NCI-H2171 treated with DMSO at 0.1 percent for 48 hours (cell line): ENCODE measurements at places on chromosomes 1 and 21.

- no peak for DNase-seq
Observed at GRCh38 chr1:170910273-170910672, 25.1 kb upstream of the MROH9 start.

DNA sequence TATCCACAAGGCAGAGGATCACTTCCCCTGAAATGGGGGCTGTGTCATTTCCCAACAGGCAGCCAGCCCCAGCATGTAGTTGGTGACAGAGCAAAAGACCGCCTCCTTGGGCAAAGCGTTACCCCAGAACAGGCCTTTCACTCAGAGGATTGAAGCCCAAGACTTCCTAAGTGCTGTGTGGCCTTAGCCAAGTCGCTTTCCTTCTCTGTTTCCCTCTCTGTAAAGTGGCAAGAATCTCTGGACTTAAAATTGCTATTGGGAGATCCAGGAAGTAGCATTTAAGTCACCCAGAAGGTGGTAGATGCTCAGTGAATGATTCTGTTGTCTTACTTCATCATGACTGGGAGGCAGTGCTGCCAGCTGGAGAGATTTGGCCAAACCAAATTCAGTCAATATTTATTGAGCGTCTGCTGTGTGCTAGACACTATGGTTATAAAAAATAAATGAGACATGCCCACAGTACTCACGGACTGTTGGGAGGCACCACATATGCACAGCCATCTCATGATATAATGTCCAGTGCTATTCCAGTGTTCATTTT lies 35.3 kb downstream of the NIPAL3 start:
- DNase-seq: no peak

GRCh38 chr1:56417646-56418045 lies 161.7 kb downstream of the PLPP3 start:
- DNase-seq: no peak

DNA sequence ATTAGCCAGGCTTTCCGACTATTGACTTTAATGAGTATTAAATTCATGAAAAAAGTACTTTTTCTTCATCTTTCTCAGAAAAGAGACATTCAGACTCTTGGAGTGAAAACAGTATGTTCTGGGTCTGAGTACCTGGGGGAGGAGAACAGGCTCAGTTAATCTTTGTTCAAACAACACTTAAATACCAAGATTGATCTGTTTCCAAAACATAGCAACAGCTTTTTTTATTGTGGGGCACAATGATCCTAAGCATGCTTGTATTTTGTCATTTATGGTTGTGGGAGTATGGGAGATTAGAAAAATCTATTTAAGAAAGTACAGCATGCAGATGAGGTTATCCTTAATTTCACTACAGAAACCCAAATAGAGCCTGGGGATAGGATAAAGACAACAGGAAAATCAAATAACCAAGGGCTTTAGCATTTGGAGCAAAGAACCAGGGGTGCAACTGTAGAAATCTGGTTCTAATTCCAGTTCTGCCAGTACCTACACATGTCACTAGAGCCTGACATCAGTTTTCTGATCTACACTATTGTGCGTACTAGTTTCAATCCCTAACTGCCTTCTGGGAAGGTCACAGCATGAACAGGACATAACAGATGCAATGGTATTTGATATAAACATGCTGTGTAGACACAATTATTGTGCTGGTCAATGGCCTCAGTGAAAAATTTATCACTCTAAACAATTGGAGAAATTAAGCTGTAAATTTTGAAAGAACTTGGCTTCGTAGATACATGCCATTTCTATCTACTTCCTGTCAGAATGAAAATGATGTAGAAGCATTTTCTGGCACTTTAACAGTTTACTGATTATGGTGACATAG lies 91.2 kb downstream of the KCNK1 start:
- DNase-seq: no peak

- DNase-seq: no peak
Observed at GRCh38 chr1:109821221-109821669, 57.5 kb upstream of the EPS8L3 start.

DNA sequence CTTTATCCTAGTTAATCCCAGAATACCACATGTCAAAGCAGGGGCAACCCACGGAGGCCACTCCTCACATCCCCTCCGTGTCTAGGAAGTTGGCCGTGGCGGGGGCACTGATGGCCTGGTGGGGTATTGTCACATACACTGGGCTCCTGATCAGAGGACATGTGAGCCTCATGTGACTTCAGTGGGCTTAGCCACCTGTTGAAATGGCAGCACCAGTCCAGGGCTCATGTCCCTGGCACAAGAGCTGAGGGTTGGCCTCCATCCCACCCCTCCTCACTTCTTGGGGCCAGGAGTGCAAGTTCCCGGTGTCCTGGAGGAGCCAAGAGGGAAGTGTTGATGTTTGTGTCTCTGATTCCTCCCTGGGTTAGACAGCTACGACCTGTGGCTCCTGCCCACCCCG lies 313.4 kb downstream of the CAMTA1 start:
- DNase-seq: no peak

DNA sequence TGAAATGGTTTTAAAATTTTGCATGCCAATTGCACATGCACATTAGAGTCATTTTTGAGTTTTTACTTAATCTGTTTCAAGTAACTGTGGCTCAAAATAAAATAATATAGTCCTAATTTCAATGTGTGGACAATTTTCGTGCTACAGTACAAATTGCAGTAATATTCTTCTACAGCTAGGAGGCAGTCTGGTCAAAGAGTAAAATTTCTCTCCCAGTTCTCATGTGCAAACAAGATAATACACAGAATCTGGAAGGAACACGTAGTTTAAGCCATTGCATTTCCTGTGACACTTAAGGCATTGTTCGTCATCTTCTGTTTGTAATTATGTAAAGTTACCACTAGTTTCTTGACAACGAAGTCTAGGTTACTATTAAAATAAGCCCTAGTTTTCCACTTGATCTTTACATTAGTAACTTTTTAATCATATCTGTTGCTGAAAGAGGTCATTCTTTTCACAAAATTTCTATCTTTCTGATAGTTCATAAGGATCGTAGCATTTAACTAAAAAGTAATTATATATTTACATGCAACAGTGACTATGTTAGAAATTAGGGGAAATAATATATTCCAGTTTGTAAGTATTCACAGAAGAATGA lies 28.9 kb downstream of the ODR4 start:
- peak; percentile 20 for DNase-seq
